ENCODE measurements at places on chromosomes 12 and 14.

DNA sequence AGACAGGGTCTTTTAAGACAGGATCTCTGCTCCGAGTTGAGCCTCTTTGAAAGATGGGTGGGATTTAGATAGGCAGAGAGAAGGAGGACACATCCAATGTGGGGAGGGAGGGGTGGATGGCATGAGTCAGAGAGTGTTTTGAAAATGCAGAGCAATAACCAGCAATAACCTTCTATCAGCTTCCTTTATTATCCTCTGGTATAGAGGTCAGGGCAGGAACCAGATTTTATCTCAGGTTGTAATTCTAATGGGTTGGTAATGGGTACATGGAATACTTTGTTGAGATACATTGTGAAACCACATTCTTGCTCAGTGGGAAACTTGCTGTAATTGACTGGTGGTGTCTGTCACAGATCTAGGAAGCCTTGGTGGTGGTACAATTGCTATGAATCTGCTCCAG lies 37.6 kb upstream of the CCDC63 start:
- DNase-seq, result no peak

- no peak for DNase-seq
These were observed 93.0 kb upstream of the PRKD1 start for GRCh38 chr14:30020687-30021086.

GRCh38 chr12:76674669-76675315 lies 89.1 kb upstream of the ZDHHC17 start:
- DNase-seq, result no peak

DNA sequence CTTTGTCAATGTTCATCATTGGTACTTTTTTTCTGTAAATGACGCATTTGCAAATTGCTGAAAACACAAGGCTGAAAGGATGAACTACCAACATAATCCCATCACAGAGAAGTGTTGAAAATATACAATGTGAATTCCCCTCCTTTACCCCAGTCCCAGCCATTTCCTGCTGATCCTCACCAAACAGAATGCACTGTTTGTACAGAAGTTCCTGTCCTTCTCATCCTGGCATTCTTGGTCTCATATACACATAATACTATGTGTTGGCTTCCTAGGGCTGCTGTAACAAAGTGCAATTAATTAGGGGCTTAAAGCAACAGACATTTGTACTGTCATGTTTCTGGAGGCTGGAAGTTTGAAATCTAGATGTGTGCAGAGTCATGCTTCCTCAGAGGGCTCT lies 836.2 kb upstream of the MGAT4C start:
- DNase-seq, result no peak

DNA sequence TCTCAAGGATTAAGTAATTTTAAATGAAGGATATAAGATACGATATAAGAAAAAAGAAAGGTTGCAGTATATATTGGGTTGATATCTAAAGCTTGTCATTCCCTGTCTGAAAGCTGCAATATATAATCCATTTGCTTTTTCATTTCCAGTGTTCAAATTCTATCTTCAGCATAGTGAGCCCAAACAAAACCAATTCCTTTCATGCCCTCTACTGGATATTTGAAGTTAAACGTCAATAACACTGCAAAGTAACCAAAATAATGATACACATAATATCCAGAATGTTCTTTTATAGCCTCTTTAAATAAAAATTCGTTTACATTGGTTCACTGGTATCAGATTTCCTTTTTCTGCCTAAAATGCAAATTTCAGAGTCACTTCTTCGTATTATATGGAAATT lies 64.5 kb upstream of the DAAM1 start:
- no peak for DNase-seq

- DNase-seq, result no peak
These were observed 14.2 kb downstream of the HEBP1 start for GRCh38 chr12:12985817-12986408.

DNA sequence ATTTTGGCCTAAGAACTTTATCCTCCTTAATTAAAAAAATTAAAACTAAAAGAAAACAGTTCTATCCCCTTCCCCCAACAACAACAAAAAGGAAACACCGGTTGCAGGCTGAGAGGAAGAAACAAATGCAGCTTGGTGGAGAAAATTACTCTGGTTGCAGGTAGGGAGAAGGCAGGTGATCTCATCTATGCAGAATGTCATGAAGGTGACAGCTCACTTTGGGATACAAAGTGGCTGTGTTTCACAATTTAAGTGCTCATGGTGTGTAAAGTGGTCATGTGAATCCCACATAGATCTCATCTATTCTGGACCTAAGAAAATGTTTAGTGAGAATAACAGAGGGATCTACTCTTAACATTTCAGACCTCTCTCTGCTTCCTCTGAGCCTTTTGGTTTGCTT lies 219.7 kb upstream of the PKP2 start:
- DNase-seq, result no peak

- DNase-seq, result no peak
These were observed 8.4 kb downstream of the CNOT2 start for GRCh38 chr12:70251661-70252060.

GRCh38 chr12:15815730-15816129 lies 26.5 kb upstream of the EPS8 start:
- DNase-seq, result no peak

GRCh38 chr14:23121361-23121771 lies 2.3 kb upstream of the CEBPE start:
- no peak for DNase-seq

DNA sequence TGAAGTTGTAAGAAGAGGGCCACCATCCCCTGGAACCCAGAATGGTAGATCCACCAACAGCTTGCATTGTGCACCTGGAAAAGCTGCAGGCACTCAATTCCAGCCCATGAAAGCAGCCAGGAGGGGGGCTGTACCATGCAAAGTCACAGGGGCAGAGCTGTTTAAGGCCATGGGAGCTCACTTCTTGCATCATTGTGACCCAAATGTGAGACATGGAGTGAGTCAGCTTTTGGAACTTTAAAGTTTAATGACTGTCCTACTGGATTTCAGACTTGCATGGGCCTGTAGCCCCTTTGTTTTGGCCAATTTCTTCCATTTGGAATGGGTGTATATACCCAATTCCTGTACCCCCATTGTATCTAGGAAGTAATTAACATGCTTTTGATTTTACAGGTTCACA lies 50.8 kb downstream of the SLC16A7 start:
- DNase-seq, result no peak

- no peak for DNase-seq
These were observed 27.9 kb upstream of the EID3 start for GRCh38 chr12:104275689-104276088.
